ENCODE measurements at places on chromosomes 7 and 10.
A peak's percentile ranks its signal among the peaks of the same experiment; 100 is the strongest.

DNA sequence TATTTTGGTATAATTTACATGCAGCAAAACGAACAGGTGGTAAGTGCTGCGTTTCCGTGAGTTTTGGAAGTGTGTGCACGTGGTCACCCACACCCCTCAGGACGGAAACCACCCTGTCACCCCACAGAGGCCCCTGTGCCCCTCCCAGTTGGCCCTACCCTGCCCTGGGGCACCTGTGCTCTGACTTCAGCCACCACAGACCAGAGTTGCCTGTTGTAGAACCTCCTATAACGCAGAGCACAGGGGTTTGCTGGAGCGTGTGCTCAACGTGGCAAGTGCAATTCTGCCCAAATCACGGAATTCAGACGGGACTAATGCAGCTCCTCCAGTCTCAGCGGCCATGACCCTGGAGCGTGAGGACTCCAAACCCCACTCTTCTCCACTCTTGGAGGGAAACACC is 9.6 kb upstream of the CFAP46 start:
- no peak for DNase-seq

GRCh38 chr10:70576803-70577517 is 25.6 kb downstream of the PRF1 start:
- DNase-seq = no peak

- DNase-seq = no peak
Observed at GRCh38 chr10:32877915-32878314, 80.1 kb downstream of the ITGB1 start.

- no peak for DNase-seq
Observed at GRCh38 chr7:82624337-82624736, 180.8 kb upstream of the CACNA2D1 start.

GRCh38 chr10:86206240-86206579 is 160.4 kb downstream of the GRID1 start:
- no peak for DNase-seq

GRCh38 chr10:30531751-30532530 is 97.6 kb downstream of the LYZL2 start:
- no peak for DNase-seq

DNA sequence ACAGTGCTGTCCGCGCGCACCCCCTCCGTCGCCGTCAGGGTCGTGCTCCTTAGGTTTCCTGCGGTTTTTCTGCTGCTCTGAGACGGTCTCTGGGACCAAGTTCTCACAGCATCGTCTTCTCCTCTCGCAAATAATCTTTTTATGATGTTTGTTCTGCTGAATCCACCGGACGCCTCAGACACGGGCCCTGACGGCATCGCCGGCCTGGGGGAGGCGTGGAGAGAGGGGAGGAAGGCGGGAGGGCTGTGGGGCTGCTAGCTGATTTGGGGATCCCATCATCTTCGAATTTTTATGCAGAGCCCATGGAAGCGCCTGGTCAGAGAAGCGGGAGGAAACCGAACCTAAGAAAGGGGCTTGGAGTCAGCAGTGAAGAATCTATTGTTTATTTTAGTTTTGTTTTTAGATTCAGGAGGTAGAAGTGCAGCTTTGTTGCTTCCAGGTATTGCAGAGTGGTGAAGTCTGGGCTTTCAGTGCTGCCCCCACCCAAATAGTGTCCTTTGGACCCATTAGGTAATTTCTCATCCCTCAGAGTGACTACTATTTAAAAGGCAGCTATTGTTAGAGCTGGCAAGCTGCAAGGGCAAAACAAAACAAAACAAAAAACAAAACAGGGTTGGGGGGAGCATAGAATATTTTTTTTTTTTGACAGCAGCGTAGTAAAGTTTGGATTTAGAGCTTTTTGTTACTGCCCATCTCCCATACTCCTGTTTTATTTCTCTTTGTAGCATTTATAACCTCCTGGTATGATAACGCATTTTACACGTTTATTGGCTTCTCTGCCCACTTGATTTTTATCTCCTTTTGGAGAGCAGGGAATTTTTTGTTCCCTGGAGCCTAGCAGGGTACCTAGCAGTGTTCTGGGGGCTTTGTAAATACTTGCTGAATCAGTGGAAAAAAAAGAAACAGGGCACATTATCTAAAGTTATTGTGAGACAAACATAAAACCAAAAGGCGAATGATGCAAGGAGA is 92.6 kb downstream of the SPAG6 start:
- DNase-seq = no peak

GRCh38 chr7:27082171-27082570 is 13.6 kb downstream of the HOXA1 start:
- no peak for DNase-seq

- DNase-seq = no peak
Observed at GRCh38 chr10:70762441-70763175, 22.6 kb downstream of the TBATA start.

GRCh38 chr10:122375679-122376160 is 1.2 kb downstream of the PLEKHA1 start:
- no peak for DNase-seq

- DNase-seq = no peak
Observed at GRCh38 chr10:30583778-30584415, 45.7 kb downstream of the LYZL2 start.

DNA sequence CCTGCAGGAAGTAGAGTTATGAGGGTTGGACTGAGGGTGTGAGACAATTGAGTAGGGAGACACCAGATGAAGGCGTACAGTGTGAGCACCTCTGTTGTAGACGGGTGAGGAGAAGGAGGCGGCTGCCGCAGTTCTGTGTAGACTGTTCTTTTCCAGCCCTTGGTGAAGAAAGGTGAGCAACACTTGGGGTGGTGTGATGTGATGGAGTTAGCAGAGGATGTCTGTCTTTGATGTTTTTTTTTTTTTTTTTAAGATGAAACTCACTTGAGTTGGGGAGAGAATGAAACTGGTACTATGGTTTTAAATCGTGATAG is 42.8 kb upstream of the RNF216 start:
- peak; percentile 23 for DNase-seq

GRCh38 chr7:122260336-122260735 is 44.2 kb downstream of the FEZF1 start:
- no peak for DNase-seq

- DNase-seq = no peak
Observed at GRCh38 chr7:135197343-135197742, 14.0 kb downstream of the WDR91 start.

- DNase-seq = no peak
Observed at GRCh38 chr7:116906391-116906790, 44.0 kb downstream of the CAPZA2 start.

GRCh38 chr7:23254051-23254681 is 7.6 kb downstream of the GPNMB start:
- no peak for DNase-seq

DNA sequence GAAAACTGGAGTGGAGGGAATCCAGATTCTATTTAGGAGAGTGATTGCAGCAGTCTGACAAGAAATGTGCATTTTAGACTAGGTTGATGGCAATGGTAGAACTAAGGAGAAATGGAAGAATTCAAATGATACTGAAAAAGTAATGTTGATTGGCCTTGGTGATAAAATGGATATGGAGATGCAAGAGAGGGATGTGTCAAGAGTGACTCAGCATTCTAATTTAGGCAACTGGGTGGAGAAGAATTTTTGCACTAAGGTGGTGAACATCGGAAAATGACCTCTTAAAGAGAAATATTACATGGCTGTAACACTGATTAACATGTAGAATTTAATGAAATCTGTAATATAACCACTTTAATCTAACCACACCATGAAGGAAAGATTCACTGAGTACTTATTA is 806.5 kb downstream of the PHTF2 start:
- DNase-seq = no peak

- DNase-seq = no peak
Observed at GRCh38 chr7:98456866-98457265, 56.0 kb upstream of the BAIAP2L1 start.

GRCh38 chr10:15197276-15197675 is 28.8 kb upstream of the NMT2 start:
- no peak for DNase-seq

DNA sequence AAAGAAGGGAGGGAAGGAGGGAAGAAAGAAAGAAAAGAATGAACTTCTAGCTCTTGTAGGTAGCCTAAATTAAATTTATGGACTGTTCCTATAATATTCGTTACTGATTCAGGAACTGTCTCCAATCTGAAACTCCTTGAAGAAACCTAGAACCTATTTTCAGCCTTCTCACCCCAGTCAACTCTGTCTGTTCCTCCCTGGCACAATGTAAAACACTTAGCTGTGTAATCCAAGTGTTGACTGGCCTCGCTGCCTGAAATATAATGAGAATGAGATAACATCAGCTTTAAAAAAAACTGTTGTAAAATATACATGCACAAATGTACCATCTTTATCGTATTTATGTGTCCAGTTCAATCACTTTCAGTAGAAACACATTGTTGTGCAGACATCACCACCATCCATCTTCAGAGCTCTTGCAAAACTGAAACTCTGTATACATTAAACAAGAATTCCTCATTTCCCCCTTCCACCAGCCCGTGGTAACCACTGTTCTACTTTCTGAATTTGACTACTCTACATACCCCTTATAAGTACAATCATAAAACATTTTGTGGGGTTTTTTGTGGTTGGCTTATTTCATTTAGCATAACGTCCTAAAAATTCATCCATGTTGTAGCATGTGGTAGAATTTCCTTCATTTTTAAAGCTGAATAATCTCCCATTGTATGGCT is 6.3 kb upstream of the C7orf33 start:
- no peak for DNase-seq

Measured in activated CD8-positive, alpha-beta memory T cell treated with anti-CD3 and anti-CD28 coated beads for 4 hours (primary cell).